Fibroblast of lung (primary cell): ENCODE measurements at places on chromosomes 11 and 22. TPM values are rescaled to one million over a fixed set of nuclear protein-coding genes. Genes with fewer than 3 reads are reported as not detected.

MMP8 gene
- total RNA-seq, result under 0.01 TPM in 1 of 2 replicates, not detected in the other

CELSR1 gene
- total RNA-seq, result 1.8 and 2.1 TPM in 2 replicates

TIMP3 gene
- 145 and 242 TPM in 2 replicates for total RNA-seq

CRYBB2 gene
- total RNA-seq, result not detected in 2 replicates
